ENCODE measurements at places on chromosomes 16 and 17. TPM values are rescaled to one million over a fixed set of nuclear protein-coding genes. Genes with fewer than 3 reads are reported as not detected.

GRCh38 chr16:67935101-67935401, 1.6 kb downstream of the PSMB10 start:
- H3K27ac ChIP-seq = peak overlapping the region; percentile 97
- H3K4me3 ChIP-seq = peak overlapping the region; percentile 100
- H3K4me1 ChIP-seq = peaks cover 39% of the 10 kb centered on the region
- H3K27me3 ChIP-seq = no peaks in the 10 kb centered on the region
- no peak for DNase-seq

DNA sequence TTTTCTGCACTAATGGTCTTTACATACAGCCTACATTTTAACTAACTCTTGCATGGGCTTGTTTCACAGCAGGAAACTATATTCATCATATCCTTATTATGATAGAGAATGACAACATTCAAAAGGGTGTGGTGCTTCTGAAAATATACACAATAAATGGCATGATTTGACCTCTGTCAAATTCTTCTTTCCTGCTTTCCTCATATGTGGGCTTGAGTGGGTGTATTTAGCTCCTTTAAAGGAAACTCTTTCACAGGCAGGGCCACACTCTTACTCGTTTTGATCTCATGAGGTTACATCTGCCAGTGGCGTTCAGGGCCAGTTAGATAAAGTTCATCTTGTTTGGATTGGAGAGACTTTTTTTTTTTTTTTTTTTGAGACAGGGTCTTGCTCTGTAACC, 6.1 kb downstream of the SLC35G3 start:
- no peak overlapping the region for H3K4me3 ChIP-seq
- peaks cover 2% of the 10 kb centered on the region for H3K36me3 ChIP-seq
- peaks cover 7% of the 10 kb centered on the region for H3K27me3 ChIP-seq
- peaks cover 27% of the 10 kb centered on the region for H3K4me1 ChIP-seq
- DNase-seq = no peak
- peak overlapping the region; percentile 52 for H3K27ac ChIP-seq

- no peaks in the 10 kb centered on the region for H3K4me1 ChIP-seq
- no peaks in the 10 kb centered on the region for H3K27me3 ChIP-seq
- H3K36me3 ChIP-seq = no peaks in the 10 kb centered on the region
- H3K4me3 ChIP-seq = no peak overlapping the region
- DNase-seq = no peak
- H3K27ac ChIP-seq = no peak overlapping the region
Measured at GRCh38 chr17:70190959-70191805, 21.9 kb downstream of the KCNJ2 start.

Gene DDX42
- 113 TPM for total RNA-seq

GRCh38 chr17:56635641-56636040, 42.1 kb downstream of the NOG start:
- H3K36me3 ChIP-seq = no peaks in the 10 kb centered on the region
- DNase-seq = no peak
- H3K4me1 ChIP-seq = no peaks in the 10 kb centered on the region
- H3K27ac ChIP-seq = no peak overlapping the region
- no peak overlapping the region for H3K4me3 ChIP-seq
- peaks cover 6% of the 10 kb centered on the region for H3K27me3 ChIP-seq

Gene KRTAP4-4
- total RNA-seq = not detected

Gene CLEC18B
- total RNA-seq = not detected

- no peak overlapping the region for H3K27ac ChIP-seq
- no peaks in the 10 kb centered on the region for H3K27me3 ChIP-seq
- no peaks in the 10 kb centered on the region for H3K4me1 ChIP-seq
- no peaks in the 10 kb centered on the region for H3K36me3 ChIP-seq
- DNase-seq = no peak
Measured at GRCh38 chr16:13336335-13336734, 434.9 kb downstream of the SHISA9 start.

- no peak for DNase-seq
- no peaks in the 10 kb centered on the region for H3K27me3 ChIP-seq
- no peak overlapping the region for H3K27ac ChIP-seq
- peaks cover 8% of the 10 kb centered on the region for H3K36me3 ChIP-seq
- no peak overlapping the region for H3K4me3 ChIP-seq
Measured at GRCh38 chr16:78134944-78135619, 35.6 kb downstream of the WWOX start.

GRCh38 chr17:82392209-82392920, 20.8 kb downstream of the UTS2R start:
- H3K36me3 ChIP-seq = peaks cover 3% of the 10 kb centered on the region
- H3K4me3 ChIP-seq = no peak overlapping the region
- DNase-seq = no peak
- no peaks in the 10 kb centered on the region for H3K27me3 ChIP-seq

GRCh38 chr17:58352596-58353388, 791 bp upstream of the SUPT4H1 start:
- DNase-seq = peak; percentile 31
- H3K4me1 ChIP-seq = peaks cover 47% of the 10 kb centered on the region
- H3K27ac ChIP-seq = peak overlapping the region; percentile 83
- H3K27me3 ChIP-seq = no peaks in the 10 kb centered on the region
- H3K36me3 ChIP-seq = peaks cover 38% of the 10 kb centered on the region

Gene LPCAT2
- total RNA-seq = 1.6 TPM

- H3K27me3 ChIP-seq = no peaks in the 10 kb centered on the region
- DNase-seq = no peak
- no peak overlapping the region for H3K4me3 ChIP-seq
- no peak overlapping the region for H3K27ac ChIP-seq
Measured at GRCh38 chr17:64622931-64623654, 39.0 kb downstream of the SMURF2 start.

DNA sequence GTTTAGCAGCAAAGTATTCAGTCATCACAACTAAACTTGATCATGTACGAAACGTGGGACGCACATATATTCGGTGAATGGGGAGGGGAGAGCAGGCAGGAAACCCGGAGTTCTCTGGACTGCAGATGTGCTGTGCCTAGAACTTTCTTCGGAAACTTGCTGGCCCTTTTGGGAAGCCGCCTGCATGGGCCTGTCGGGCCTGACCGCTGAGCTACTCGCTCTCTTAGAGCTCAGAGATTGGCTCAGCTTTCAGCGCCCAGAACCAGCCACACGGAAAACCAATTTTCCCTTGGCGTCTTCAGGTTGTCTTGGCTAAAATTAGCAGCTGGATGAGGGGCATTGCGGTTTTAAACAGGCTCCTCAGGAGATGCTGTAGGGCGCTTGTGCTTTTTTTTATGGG, 38.1 kb downstream of the ZDHHC7 start:
- no peak overlapping the region for H3K4me3 ChIP-seq
- peaks cover 5% of the 10 kb centered on the region for H3K27me3 ChIP-seq
- H3K36me3 ChIP-seq = peaks cover 21% of the 10 kb centered on the region
- DNase-seq = no peak

DNA sequence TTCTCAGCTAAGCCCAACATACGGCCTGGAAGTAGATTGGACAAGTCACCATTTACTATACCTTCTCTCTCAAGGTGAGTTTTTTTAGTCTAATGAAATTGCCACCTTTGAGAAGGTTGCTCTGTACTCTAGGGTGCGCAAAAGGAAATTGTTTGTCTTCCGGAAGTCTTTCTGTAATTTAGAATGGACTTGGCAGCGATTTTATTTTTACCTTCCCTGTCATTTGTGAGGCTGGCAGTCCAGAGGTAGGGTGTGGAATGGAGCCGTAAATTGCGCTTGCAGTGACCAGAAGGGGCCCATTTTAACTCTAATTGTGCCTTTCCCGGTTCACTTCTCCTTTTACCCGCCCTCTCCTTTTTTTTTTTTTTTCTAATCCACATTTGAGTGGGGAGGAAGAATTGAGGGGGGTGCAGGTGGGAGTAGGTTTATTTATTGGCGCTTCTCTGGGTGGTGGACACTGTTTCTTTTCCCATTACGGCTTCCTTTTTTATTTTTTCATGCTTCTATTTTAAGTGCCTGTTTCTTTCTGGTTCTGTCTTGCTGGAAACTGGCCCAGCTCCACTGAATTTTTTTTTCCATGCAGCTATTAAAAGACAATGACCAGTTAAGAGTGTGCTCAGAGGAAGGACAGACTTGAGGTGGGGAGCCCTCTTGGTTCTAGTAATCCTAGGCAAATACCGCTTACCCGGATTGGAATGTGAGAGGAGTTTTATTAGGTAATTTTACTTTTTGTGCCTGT, 89.7 kb upstream of the CLEC18A start:
- H3K27me3 ChIP-seq = no peaks in the 10 kb centered on the region
- peaks cover 2% of the 10 kb centered on the region for H3K4me1 ChIP-seq
- DNase-seq = no peak
- peaks cover 5% of the 10 kb centered on the region for H3K36me3 ChIP-seq
- H3K4me3 ChIP-seq = no peak overlapping the region

Gene TMC8
- 334 TPM for total RNA-seq

Gene CSF3
- total RNA-seq = not detected

Gene HOXB8
- not detected for total RNA-seq

- peaks cover 18% of the 10 kb centered on the region for H3K4me1 ChIP-seq
- H3K27ac ChIP-seq = no peak overlapping the region
- H3K36me3 ChIP-seq = no peaks in the 10 kb centered on the region
- H3K4me3 ChIP-seq = peak overlapping the region; percentile 48
Measured at GRCh38 chr17:43713494-43714162, 45.0 kb downstream of the SOST start.

Gene PPY
- total RNA-seq = not detected

DNA sequence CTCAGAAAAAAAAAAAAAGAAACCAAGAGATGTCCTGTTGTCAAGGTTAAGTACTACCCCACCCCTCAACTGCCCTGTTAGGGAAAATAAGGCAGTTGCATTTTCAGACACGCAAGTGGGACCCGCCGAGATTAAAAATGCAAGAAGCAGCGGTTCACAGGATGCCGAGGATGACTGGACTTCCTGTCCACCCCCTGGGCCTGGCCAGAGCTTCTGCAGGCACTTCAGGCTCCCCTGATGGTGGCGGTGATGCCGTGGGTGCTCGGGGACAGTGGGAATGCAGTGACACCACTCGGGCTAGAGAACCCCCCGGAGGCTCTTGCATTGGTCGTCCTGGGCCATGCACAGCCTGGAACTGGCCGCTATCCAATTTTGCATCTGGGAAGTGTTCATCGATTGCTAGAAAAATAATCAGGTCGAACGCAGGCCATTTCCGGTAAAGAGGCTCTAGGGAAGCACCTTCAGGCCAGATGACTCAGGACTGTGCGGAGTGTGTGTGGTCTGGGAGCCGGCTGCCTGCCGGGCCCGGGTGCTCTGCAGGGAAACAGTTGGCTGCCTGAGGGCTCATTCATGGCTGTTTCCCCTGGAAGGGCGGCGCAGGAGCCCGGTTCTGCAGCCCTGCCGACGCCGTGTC, 13.4 kb upstream of the CRISPLD2 start:
- H3K4me3 ChIP-seq = no peak overlapping the region
- H3K27ac ChIP-seq = no peak overlapping the region
- H3K27me3 ChIP-seq = peaks cover 5% of the 10 kb centered on the region
- peak; percentile 22 for DNase-seq

Gene CYGB
- total RNA-seq = not detected

GRCh38 chr17:64182325-64183012, 52.5 kb upstream of the ERN1 start:
- H3K27ac ChIP-seq = no peak overlapping the region
- H3K4me1 ChIP-seq = peaks cover 19% of the 10 kb centered on the region
- H3K27me3 ChIP-seq = no peaks in the 10 kb centered on the region
- DNase-seq = no peak
- H3K36me3 ChIP-seq = peaks cover 18% of the 10 kb centered on the region

- no peak overlapping the region for H3K27ac ChIP-seq
- H3K27me3 ChIP-seq = no peaks in the 10 kb centered on the region
- H3K36me3 ChIP-seq = no peaks in the 10 kb centered on the region
- DNase-seq = no peak
- H3K4me3 ChIP-seq = no peak overlapping the region
- no peaks in the 10 kb centered on the region for H3K4me1 ChIP-seq
Measured at GRCh38 chr16:59295993-59296736, 562.0 kb upstream of the GOT2 start.

Gene ORAI3
- 30.3 TPM for total RNA-seq

Gene LASP1
- total RNA-seq = 196 TPM

DNA sequence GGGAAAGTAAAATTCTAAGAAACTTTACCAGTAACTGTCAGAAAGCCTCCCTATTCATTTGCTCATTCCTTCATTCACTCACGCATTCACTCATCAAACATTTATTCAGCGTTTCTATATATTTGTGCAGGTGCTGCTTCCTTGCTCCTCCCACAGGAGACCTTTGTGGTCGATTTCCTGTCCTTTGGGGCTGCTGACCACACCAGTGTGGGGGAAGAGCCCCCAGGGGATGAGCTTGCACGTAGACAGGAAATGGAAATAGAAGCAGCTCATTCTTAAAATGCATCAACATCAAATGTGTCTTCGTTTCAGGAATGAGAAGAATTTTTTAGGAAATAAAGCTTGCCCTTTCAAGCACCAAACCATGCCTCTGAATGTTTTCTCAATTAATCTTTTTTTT, 9.6 kb downstream of the PIK3R6 start:
- H3K36me3 ChIP-seq = no peaks in the 10 kb centered on the region
- H3K4me3 ChIP-seq = peak overlapping the region; percentile 47
- peak; percentile 60 for DNase-seq
- peak overlapping the region; percentile 70 for H3K27ac ChIP-seq
- H3K27me3 ChIP-seq = no peaks in the 10 kb centered on the region

Gene ICAM2
- 122 TPM for total RNA-seq

GRCh38 chr16:12354296-12354833, 377.8 kb downstream of the SNX29 start:
- H3K27me3 ChIP-seq = no peaks in the 10 kb centered on the region
- H3K36me3 ChIP-seq = peaks cover 5% of the 10 kb centered on the region
- no peak overlapping the region for H3K4me3 ChIP-seq
- no peak overlapping the region for H3K27ac ChIP-seq
- H3K4me1 ChIP-seq = no peaks in the 10 kb centered on the region
- DNase-seq = no peak

- H3K27ac ChIP-seq = no peak overlapping the region
- no peaks in the 10 kb centered on the region for H3K27me3 ChIP-seq
- H3K36me3 ChIP-seq = no peaks in the 10 kb centered on the region
- no peak overlapping the region for H3K4me3 ChIP-seq
Measured at GRCh38 chr16:55668340-55669281, 12.8 kb downstream of the SLC6A2 start.

Gene EPX
- not detected for total RNA-seq

Gene CTRB1
- not detected for total RNA-seq

Gene PTX4
- not detected for total RNA-seq

GRCh38 chr17:72565006-72565405, 444.2 kb downstream of the SOX9 start:
- no peaks in the 10 kb centered on the region for H3K36me3 ChIP-seq
- H3K4me1 ChIP-seq = peaks cover 23% of the 10 kb centered on the region
- H3K27me3 ChIP-seq = no peaks in the 10 kb centered on the region
- DNase-seq = no peak

GRCh38 chr17:787641-788221, 5.6 kb downstream of the MRM3 start:
- H3K27me3 ChIP-seq = no peaks in the 10 kb centered on the region
- no peak for DNase-seq
- H3K36me3 ChIP-seq = peaks cover 39% of the 10 kb centered on the region

Data from activated CD4-positive, alpha-beta memory T cell treated with anti-CD3 and anti-CD28 coated beads, Interleukin-2, amount 10 ng/mL, durations not matched to agents 7 days and 5 days (primary cell).